ENCODE measurements at places on chromosomes 11 and 22. TPM values are rescaled to one million over a fixed set of nuclear protein-coding genes. Genes with fewer than 3 reads are reported as not detected.

GRCh38 chr11:95522874-95523273, 266.7 kb downstream of the FAM76B start:
- no peak for DNase-seq

DNA sequence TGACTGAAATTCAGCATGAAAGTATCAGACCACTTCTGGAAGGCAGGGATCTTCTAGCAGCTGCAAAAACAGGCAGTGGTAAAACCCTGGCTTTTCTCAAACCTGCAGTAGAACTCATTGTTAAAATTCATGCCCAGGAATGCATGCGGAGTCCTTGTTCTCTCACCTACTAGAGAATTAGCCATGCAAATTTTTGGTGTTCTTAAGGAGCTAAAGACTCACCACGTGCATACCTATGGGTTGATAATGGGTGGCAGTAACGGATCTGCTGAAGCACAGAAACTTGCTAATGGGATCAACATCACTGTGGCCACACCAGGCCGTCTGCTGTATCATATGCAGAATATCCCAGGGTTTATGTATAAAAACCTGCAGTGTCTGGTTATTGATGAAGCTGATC, 19.1 kb downstream of the ZBTB44 start:
- DNase-seq, result peak; percentile 6

GRCh38 chr22:46150655-46151477, 540 bp downstream of the PPARA start:
- peak; percentile 69 for DNase-seq

DNA sequence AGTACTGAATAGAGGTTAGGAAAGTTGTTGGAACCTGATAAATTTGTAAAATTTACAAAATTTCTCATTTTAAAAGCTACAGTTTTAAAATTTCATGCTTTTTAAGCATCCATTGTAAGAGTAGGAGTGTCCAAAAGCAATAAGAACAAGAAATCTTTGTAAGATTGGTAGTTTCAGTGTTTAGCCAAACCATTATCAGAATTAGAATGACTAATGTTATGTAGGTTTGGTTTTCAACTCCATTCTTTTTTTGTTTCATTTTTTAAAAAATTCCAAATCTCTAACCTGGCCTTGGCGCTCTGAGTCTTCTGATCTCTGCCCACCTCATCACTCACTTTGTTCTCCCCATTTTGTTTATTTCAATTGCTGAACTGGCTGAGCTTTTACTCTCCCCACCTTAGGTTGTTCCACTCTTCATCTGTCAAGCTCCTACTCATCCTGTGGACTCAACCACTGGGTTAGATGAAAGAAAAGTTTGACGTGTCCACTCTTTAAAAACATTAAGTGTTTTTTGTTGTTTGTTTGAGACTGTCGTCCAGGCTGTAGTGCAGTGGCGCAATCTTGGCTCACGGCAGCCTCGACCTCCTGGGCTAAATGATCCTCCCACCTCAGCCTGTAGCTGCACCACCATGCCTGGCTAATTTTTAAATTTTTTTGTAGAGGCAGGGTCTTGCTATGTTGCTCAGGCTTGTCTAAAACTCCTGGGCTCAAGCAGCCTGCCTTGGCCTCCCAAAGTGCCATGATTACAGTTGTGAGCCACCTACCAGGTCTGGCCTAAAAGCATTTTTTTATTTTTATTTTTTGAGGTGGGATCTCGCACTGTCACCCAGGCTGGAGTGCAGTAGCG, 14.0 kb downstream of the EP300 start:
- no peak for DNase-seq

DNA sequence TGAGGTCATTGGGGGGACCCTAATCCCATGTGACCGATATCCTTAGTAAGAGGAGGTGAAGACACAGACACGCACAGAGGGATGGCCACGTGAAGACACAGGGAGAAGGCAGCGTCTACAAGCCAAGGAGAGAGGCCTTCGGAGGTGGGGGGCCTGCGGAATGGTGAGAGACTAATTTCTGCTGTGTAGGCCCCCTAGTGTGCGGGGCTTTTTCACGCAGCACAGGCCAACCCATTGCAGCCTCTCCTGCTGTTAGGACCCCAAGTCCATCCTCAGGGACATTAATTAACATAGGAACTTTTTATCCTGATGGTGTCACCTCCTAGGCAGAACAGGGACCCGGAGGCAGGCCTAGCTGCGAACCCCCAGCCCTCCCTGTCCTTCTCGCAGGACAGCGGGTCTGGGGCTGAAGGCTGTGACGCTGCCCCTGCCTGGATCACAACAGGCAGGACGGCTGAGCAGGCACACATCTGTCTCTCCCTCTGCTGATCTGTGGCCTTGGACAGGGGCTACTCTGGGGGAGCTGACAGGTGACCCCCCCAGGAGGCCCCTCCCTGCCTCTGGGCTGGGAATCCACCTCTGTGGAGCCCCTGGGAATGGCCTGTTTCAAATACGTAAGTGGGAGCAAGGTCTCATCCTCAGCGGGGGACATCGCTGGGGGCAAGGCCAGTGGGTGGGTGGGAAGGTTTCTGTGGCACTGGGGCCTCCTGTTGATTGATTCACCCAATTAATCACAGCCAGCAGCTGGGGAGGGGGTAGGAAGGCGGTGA, 7.9 kb downstream of the ASCL2 start:
- no peak for DNase-seq

DNA sequence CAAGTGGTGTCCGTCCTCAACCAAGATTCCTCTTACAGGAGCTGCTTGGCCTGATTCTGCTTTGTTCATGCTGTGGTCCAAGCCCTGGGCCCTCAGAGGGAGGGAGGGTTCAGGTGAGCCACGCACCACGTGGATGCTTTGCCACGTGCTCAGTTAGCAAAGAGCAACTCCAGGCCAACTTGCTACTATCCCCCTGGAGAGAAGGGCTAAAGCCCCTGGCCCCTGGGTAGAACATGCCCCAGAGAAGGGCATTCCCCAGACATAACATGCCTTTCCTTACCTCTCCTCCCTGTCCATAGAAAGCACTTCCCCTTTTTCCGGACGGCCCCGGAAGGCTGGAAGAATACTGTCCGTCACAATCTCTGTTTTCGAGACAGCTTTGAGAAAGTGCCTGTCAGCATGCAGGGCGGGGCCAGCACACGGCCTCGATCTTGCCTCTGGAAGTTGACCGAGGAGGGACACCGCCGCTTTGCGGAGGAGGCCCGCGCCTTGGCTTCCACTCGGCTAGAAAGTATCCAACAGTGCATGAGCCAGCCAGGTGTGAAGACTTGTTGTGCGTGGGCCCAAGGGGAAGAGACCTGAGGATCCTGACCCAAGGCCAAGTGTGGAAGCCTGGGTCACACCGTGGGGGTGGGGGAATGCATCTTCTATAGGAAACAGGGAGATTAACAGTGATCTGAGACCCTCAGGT, 8.8 kb downstream of the FOXR1 start:
- DNase-seq, result no peak

DNA sequence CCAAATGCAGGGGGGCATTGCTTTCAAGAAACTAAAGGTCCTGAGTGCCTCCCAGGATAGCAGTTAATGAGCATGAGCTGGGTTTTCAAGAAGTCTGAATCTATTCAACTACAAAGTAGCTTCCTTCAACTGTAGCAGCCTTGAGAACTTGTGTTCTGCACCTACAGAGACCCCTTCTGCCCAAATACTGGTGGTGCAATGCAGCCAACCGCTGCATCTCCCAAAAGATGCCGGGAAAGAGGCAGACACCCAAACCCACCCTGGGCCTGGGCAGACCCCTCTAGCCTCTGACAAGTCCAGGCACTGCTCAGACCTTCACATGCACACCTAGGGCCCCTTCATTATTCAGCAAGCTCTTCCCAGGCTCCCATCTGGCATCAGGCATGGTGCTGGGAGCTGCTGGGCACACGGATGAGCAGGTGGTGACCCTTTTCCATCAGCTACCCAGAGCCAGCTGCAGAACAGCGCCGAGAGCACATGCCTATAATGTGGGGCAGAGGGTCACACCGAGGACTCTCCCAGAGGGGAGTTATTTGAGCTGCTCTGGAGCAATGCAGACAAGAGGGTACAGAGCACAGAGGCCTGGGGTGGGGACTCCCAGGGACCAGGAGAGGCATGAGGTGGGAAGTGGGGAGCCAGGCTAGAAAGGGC, 44.9 kb upstream of the ETS1 start:
- peak; percentile 80 for DNase-seq

DNA sequence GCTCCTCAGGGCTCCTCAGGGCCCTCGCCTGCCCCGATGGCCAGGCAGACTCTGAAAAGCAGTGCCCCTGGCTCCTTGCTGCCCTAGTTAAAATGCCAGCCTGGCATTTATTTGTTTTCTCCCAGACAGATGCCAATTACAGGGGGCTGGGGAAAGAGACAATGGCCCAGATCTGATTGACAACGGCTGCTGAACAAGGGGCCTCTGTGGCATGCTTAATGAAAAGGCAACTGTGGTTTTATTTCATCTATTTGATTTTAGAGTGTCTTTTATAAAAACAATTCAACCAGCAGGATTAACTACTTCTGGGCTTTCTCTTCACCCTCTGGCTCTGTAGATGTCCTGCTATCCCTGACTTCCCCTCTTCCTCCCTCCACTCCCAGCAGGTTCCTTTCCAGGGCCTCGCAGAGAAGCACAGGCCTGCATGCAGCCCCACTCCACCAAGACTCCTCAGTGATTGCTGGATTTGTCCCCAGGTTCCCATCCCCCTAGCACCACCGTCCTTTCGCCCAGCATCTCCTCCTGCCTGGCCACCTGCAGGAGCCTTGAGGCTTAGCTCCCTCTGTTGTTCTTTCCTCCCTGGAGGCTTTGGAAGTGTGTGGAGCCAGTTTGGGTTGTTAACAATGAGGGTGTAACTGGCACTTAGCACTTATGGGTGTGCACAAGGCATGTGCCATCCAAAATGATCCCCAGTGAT, 171.1 kb downstream of the TENM4 start:
- peak; percentile 55 for DNase-seq

DNA sequence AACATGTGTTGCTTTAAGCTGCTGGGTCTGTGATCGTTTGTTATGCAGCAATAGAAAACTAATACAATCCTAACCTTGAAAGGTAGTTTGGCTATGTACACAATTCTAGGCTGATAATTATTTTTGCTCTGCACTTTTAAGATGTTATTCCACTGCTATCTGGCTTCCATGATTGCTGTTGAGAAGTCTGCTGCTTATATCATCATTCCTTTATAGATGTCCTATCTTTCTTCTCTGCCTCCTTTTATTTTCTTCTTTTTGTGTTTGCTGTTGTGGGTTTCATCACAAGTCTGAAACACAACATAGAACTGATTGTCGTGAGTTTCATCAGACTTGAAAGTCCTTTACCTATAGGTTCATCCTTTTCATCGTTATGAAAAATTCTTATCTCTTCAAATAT, 24.1 kb downstream of the FXYD6 start:
- DNase-seq, result no peak

DNA sequence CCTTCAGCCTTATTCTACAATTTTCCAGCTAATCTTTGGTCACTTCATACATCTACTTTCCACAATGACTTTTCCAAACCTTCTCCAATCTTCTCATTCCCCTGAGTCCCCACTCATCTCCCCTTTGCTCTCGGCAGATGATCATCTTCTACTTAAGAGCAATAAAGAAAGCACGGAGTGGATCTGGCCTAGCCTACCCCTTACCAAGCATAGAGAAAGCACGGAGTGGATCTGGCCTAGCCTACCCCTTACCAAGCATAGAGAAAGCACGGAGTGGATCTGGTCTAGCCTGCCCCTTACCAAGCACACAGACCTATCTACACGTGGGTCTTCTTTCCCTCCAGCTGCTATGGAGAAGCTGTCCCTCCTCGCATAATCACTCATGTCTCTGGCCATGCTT, 558.6 kb downstream of the OPCML start:
- no peak for DNase-seq

DNA sequence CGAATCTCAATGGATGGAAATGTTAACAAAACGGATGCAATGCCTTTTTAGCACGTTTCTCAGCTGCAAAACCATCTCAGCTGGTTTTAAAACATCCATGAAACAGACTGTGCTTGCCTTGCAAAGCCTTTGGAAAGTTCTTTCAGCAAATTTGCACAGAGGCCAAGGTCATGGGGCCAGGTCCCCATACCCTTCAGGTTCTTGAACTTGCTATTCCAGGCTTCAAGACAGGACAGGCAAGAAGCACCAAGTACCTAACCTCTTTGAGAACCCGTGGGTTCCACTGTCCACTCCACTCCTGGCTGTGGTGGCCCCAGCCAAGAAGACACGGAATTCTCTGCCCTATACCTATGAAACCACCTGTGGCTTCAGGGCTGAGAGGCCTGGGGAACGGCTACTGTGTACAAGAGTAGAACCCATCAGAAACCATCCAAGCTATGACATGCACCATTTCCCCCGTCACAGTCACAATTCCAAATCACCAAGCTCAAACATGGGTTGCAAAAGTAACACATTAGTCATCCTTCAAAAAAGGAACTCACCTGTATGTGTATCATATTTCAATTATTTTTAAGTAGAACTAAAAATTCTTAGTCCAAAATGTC, 17.0 kb downstream of the TNKS1BP1 start:
- DNase-seq, result no peak

DNA sequence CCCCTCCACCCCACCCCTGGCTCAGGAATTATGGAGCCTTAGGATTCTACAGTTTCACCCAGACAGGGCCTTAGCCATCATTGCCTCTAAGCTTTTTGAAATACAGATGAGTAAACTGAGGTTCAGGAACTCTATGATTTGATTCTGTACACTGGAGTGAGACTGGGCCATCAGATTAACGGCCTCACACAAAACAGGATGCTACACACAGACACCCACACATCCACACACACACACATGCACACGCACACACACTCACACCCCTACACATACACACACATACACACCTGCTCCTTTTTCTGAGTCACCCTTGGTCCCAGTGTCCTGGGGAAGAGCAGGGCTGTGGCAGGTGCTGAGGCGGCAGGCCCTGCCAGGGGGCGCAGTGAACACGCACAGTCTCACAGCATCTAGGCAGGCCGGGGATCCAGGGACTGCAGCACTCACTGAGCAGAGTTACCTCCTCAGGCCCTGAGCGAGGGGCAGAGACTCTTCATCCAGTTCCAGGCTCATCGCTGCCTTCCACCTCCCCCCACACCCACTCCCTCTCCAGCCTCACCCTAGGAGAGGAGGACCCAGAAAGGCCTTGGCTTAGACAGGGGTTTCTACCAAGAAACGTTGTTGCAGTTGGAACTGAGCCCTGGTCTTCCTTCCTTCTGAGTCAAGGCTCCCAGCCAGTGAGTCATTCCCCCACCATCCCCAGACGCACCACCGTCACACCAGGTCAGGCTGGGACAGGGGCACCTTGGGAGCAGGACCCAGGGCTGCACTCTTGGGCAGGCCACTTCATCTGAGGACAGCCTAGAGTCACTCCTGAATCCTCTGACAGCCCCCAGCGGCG, 89.8 kb upstream of the PARVA start:
- DNase-seq, result peak; percentile 82

- DNase-seq, result peak; percentile 49
Observed at GRCh38 chr22:34161431-34162123, 241.3 kb upstream of the LARGE1 start.

Gene ZNF280B
- 10.4 TPM for total RNA-seq

Gene IL17REL
- not detected for total RNA-seq

Gene GRK3
- 21.4 TPM for total RNA-seq

Gene RHBDD3
- total RNA-seq, result 78.8 TPM

Gene IGF2
- 3.3 TPM for total RNA-seq

Gene TSSK2
- not detected for total RNA-seq

Gene MMP12
- total RNA-seq, result not detected

Gene SAA4
- total RNA-seq, result not detected
